ENCODE measurements at places on chromosomes 1 and 21. TPM values are rescaled to one million over a fixed set of nuclear protein-coding genes. Genes with fewer than 3 reads are reported as not detected.

DNA sequence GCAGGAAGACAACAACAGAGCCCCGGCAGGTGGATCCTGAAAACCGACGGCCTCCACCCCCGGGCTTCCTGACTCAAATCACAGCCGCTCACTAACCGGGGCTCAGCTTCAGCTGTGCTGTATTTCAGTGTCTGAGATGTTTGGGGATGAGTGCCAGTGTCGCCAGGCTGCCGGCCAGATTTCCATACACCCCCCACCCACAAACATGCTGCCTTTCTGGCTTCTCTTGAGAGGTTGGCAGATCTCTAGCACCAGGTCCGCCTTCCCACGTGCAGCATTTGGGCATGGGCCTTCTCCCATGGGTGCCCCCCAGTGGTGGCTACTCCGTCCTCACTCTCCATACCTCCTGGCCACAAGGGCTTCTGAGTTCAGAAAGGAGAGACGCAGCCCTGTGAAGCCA is 34.8 kb downstream of the KCNAB2 start:
- no peaks in the 10 kb centered on the region for H3K4me1 ChIP-seq
- no peak for DNase-seq
- no peaks in the 10 kb centered on the region for H3K27me3 ChIP-seq
- H3K27ac ChIP-seq = no peak overlapping the region

- no peak for DNase-seq
- H3K27me3 ChIP-seq = no peaks in the 10 kb centered on the region
- no peaks in the 10 kb centered on the region for H3K36me3 ChIP-seq
- no peak overlapping the region for H3K27ac ChIP-seq
- H3K4me1 ChIP-seq = no peaks in the 10 kb centered on the region
Measured at GRCh38 chr1:228721407-228721806, 13.9 kb upstream of the RHOU start.

- peaks cover 16% of the 10 kb centered on the region for H3K4me1 ChIP-seq
- no peaks in the 10 kb centered on the region for H3K36me3 ChIP-seq
- H3K27me3 ChIP-seq = no peaks in the 10 kb centered on the region
- DNase-seq = peak; percentile 24
Measured at GRCh38 chr21:41655259-41655658, 111.6 kb downstream of the RIPK4 start.

- no peaks in the 10 kb centered on the region for H3K27me3 ChIP-seq
- H3K36me3 ChIP-seq = peaks cover 20% of the 10 kb centered on the region
- H3K4me3 ChIP-seq = no peak overlapping the region
- H3K27ac ChIP-seq = peak overlapping the region; percentile 85
Measured at GRCh38 chr1:27097484-27097917, 57.4 kb downstream of the SLC9A1 start.

DNA sequence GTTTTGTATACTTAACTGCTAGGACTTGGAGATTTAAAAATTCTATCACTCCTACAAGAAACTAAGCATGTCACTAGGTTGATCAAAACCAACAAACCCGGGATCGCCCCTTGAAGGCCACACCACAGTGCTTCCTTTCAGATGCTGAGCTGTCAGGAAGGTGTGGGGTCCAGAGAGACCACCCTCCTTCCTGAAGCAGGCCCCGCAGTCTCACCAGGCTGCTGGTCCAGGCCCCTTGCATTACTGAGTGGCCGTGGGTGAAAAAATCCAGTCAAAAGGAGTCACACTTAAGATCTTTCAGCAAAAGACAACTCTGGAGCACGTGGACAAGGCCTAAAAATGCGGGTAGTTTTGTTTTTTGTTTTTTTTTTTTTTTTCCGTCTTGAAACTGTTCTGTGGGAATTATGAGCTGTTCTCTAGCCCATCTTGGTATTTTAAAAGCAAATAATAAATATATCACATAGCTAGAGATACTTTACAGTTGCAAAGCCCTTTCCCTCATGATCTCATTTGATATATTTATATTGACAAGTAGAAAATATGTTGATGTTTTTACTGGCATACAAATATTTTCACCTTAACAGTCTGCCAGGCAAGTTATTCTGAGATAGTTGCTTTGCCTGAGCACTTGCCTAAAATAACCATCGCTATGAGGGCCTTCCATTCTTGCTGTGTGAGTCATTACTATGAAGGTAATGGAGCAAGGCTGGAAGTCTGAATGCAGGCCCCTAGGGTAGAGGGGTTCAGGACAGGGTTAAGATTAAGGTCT is 73.1 kb upstream of the EDEM3 start:
- H3K4me1 ChIP-seq = peaks cover 35% of the 10 kb centered on the region
- H3K4me3 ChIP-seq = no peak overlapping the region
- DNase-seq = no peak
- no peak overlapping the region for H3K27ac ChIP-seq

DNA sequence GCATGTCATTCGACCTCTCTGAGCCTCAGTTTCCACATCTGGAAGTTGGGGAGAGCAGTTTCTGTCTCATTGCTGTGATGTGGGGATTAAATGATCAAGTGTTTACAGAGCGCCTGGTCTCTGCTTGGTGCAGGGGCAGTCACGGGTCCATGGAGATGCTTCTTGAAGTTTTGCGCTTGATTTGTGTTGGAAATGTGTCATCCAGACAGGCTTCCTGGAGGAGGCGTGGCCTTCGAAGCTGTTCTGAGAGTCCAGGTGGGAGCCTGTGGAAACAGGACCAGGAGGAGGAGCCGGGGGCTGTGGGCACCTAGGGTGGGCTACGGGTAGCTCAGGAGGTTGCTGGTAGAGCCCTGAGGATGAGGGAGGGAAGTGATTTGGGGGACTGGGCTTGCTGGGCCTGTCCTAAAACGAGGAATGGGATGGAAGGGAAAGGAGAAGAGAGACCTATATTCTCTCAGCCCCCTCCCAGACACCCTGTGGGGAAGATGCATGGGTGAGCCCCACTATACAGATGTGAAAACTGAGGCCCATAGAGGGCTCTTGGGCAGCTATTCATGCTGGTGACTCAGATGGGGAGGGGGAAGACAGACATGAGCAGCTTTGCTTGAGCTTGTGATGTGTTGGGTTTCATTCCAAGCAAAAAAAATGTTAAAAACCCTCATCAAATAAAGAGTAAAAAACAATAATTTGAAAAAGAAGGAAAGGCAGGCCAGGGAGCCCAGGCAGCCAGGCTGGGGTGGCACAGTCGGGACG is 107.2 kb upstream of the WNT4 start:
- no peaks in the 10 kb centered on the region for H3K4me1 ChIP-seq
- no peaks in the 10 kb centered on the region for H3K36me3 ChIP-seq
- H3K27ac ChIP-seq = no peak overlapping the region
- no peak for DNase-seq

DNA sequence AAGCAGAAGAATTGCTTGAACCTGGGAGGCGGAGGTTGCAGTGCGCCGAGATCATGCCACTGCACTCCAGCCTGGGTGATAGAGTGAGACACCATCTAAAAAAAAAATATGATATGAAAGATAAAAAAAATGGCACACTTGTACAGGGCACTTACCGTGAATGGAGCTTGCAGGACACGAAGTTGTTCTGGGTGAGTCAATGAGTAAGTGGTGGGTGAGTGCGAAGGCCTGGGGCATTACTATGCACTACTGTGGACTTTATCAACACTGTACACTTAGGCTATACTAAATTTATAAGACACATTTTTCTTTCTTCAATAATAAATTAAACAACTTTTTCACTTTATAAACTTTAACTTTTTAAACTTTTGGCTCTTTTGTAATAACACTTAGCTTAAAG is 37.0 kb downstream of the TNFRSF8 start:
- no peak overlapping the region for H3K27ac ChIP-seq
- no peak for DNase-seq
- no peaks in the 10 kb centered on the region for H3K4me1 ChIP-seq
- H3K27me3 ChIP-seq = no peaks in the 10 kb centered on the region
- no peak overlapping the region for H3K4me3 ChIP-seq

GRCh38 chr1:228490120-228491078 is 3.2 kb downstream of the RNF187 start:
- peaks cover 44% of the 10 kb centered on the region for H3K36me3 ChIP-seq
- H3K4me3 ChIP-seq = no peak overlapping the region
- peaks cover 30% of the 10 kb centered on the region for H3K4me1 ChIP-seq
- no peak overlapping the region for H3K27ac ChIP-seq

GRCh38 chr1:24052220-24052619 is 59.7 kb downstream of the MYOM3 start:
- H3K4me3 ChIP-seq = no peak overlapping the region
- H3K27me3 ChIP-seq = no peaks in the 10 kb centered on the region
- no peaks in the 10 kb centered on the region for H3K36me3 ChIP-seq
- no peak for DNase-seq
- peaks cover 24% of the 10 kb centered on the region for H3K4me1 ChIP-seq

DNA sequence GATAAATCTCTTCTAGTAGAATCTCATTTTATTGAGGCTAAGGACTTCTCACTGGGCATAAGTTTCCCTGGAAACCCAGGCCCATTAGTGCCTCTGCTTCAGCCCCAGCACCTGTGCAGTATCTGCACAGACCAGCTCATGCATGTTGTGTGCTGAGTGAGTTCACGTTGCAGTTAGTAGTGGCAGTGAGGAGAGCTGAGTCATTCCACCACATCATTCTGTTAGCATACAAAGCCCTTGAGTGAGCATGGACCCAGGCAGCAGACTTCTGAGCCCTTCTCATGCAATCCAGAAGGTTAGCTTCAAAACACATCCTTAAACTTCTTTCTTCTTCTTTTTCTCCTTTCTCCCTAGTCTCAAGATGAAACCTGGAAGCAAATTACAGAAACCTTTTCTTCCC is 45.8 kb upstream of the NTPCR start:
- H3K27me3 ChIP-seq = no peaks in the 10 kb centered on the region
- no peaks in the 10 kb centered on the region for H3K4me1 ChIP-seq
- no peak overlapping the region for H3K4me3 ChIP-seq
- H3K27ac ChIP-seq = no peak overlapping the region

DNA sequence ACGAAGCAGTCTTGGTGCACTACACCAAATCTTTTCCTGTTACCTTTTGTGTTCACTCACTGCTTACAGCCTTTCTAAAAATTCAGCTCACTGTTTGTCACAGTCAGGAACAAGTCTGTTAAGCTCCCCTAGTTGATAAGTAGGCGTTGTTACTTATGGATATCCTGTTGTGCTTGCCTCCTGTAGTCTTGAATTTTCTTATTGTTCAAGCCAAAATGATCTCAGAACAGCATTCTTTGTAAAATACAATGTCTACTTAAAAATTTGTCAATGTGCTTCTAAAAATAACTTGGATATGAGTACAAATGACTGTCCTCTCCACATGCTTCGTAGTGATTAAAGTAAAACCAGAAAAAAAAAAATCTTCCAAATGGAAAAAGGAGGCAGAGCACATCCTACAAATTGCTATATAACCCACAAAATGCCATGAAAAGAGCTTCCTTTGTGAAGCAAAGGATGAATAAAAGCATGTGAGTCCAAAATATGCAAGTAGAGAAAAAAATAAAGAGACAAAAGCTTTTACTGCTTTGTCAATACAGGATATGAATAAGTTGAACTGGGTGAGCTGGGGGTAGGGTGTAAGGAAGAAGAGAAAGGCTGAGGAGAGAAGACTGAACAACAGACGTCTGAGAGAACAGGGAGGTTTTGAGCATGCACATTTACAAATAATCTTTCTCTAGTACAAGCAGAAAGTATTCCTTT is 228.9 kb upstream of the ADGRL4 start:
- H3K27ac ChIP-seq = no peak overlapping the region
- H3K27me3 ChIP-seq = no peaks in the 10 kb centered on the region
- H3K4me3 ChIP-seq = no peak overlapping the region
- no peak for DNase-seq
- H3K36me3 ChIP-seq = no peaks in the 10 kb centered on the region

Gene URB2
- polyA plus RNA-seq = 2.8 TPM

Gene BCL2L15
- not detected for polyA plus RNA-seq

Gene FCRLB
- 0.39 TPM for polyA plus RNA-seq

Gene NCMAP
- not detected for polyA plus RNA-seq

Gene ZNF695
- 0.18 TPM for polyA plus RNA-seq
